ENCODE measurements at places on chromosomes 7 and 10.

GRCh38 chr7:158816271-158816670, 13.0 kb downstream of the ESYT2 start:
- DNase-seq, result no peak

GRCh38 chr7:25014756-25015155, 34.8 kb upstream of the OSBPL3 start:
- no peak for DNase-seq

DNA sequence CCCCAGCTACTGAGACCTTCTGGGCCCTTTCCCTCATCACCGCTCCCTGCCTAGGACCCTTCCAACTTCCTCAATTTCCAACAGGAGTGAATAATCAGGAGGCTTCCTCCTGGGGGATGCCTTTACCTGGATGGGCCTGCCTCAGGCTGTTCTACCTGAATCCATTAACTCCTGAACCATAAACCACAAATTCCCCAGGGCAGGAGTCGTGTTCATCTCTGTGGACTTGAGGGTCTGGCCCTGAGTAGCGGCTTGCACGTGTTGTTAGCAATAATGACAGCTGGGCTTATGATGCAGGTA, 105.1 kb upstream of the GPR26 start:
- no peak for DNase-seq

GRCh38 chr10:12960334-12960898, 41.1 kb downstream of the CCDC3 start:
- DNase-seq, result no peak

GRCh38 chr7:150393325-150393724, 14.2 kb downstream of the ZNF775 start:
- DNase-seq, result no peak

- DNase-seq, result no peak
These were observed 83.8 kb upstream of the TMEM168 start for GRCh38 chr7:112873831-112874553.

- no peak for DNase-seq
These were observed 142.7 kb downstream of the ADARB2 start for GRCh38 chr10:1594372-1595241.

- DNase-seq, result no peak
These were observed 12.8 kb downstream of the CPXM2 start for GRCh38 chr10:123878666-123879303.

DNA sequence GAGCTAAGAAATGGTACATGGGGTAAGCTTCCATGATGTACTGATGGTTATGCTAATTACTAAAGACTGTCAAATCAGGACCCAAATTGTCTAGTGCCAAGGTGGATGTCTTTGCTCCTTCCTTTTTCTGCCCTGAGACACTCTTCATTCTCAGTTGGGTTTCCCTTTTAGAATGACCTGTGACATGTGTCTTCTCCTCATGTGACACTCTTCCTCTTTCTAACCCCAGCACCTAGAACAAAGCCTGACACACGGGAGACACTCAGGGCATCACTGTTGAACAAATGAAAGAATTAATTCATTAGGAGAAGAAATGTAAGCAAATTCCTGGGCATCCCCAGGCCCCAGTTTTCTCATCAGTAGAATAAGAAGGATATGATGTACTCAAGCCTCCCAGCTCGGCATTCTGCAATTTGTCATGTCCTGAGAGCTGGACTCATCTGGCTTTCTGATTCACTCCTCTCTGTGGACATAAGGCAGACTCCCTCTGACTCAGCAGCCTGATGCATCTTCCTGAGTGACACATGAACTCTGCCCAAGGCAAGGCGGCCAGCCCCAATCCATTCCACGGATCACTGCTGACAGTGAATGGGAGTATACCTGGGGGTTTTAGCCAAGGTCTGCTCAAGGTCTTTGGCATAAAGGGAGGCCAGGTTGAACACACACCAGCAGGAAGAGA, 473.8 kb downstream of the KCNMA1 start:
- DNase-seq, result no peak

DNA sequence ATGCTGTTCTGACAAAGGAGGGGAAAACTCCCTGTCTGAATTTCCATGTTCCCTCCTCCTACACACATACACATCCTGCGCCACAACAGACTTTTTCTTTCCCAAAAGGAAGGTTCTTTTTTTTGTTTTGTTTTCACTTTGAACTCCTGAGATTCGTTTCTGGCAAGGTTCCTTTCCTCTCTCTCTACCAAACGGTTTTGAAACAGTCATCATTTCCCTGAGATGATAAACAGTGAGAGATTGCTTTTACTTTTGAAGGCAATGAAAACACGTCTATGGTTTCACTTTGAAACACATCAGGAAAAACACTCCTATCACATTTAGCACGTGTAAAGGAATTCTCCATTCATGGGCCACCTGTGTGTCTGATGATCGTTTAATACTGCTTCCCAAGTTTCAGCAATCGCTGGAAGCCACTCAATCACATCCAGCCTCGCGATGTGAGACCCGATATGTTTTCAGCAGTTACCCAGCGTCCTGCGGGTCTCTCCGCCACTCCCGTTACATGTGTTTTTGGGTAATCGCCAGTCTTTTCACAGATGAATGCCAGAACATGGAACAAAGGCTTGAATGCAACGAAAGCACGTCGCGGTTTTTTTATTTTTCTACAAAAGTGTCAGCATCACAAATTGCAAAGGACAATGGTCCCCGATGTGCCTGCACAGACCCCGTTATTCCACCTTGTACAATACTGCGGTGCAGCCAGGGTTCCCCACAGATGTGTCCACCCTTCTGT, 62.8 kb upstream of the CUX1 start:
- DNase-seq, result no peak

Data from Jurkat, Clone E6-1 (cell line).